A549 treated with dexamethasone at 1 μM for 4 hours (cell line): ENCODE measurements at places on chromosomes 2 and 18. TPM values are rescaled to one million over a fixed set of nuclear protein-coding genes. Genes with fewer than 3 reads are reported as not detected.

Gene GALNT3
- total RNA-seq = 0.05 TPM in 1 of 5 replicates, not detected in the others

Gene CCDC102B
- 0.20 to 0.64 TPM (median 0.47 TPM) in 5 replicates for total RNA-seq

Gene BOLL
- total RNA-seq = not detected in 5 replicates

Gene SGPP2
- 0.46 to 0.84 TPM (median 0.51 TPM) in 5 replicates for total RNA-seq

Gene DCAF17
- total RNA-seq = 8.4 to 11.8 TPM (median 9.8 TPM) in 5 replicates

Gene IMPACT
- 11.2 to 16.2 TPM (median 14.8 TPM) in 5 replicates for total RNA-seq
